ENCODE measurements at places on chromosomes 12 and 14.

GRCh38 chr14:101137234-101137633 lies 233.7 kb upstream of the RTL1 start:
- no peak for DNase-seq

DNA sequence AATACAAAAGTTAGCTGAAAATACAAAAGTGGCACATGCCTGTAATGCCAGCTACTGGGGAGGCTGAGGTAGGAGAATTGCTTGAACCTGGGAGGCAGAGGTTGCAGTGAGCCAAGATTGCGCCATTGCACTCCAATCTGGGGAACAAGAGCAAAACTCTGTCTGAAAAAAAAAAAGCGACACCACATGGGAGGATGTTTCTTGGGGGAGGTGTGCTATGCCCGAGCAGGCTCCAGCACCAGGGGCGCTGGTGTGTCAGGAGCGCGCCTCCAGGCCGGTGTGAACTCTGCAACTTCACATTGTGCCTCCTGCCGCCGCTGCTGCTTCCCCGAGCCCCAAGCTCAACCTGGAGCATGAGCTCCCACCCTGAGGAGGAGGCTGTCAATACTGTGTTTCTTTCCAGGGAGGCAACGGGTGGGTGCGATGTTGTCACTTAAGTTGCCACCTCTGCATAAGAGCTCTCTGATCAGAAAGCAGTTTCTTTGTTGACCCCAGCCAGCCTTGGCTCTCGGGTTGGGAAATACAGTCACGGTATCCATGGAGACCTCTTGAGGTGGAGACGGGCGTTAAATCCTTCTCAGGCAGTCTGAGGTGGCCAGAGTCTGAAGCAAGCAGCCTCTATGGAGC lies 18.9 kb downstream of the DEGS2 start:
- no peak for DNase-seq

DNA sequence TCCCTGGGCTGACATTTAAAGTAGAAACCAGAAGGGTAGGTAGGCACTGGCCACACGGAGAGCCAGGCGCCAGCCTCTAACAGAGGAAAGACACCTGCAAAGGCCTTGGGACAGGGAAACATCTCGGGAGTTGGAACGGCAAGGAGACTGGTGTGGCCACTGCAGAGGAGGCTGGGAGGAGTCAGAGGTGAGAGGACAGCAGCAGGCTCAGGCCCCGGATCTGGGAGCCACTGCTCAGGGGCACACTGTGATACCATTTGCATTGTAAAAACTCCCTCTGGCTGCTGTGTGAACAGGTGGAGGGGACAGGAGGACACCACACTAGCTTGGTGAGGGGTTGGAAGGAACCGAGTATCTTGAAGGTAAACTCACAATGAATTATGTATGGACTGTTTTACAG lies 2.7 kb downstream of the ANHX start:
- DNase-seq = no peak

DNA sequence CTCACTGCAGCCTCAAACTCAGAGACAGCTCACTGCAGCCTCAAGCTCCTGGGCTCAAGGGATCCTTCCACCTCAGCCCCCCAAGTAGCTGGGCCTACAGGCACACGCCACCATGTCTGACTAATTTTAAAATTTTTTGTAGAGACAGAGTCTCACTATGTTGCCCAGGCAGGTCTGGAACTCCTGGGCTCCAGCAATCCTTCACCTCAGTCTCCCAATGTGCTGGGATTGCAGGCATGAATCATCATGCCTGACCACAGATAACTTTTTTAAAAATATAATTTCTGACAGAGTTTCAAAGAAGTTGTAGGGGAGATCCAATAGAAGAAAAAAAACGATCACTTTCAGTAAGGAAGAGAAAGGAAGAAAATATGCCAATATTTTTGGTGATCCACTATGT lies 189.7 kb upstream of the CDKN3 start:
- DNase-seq = no peak

GRCh38 chr12:45388545-45388944 lies 172.7 kb downstream of the ANO6 start:
- DNase-seq = peak; percentile 29

DNA sequence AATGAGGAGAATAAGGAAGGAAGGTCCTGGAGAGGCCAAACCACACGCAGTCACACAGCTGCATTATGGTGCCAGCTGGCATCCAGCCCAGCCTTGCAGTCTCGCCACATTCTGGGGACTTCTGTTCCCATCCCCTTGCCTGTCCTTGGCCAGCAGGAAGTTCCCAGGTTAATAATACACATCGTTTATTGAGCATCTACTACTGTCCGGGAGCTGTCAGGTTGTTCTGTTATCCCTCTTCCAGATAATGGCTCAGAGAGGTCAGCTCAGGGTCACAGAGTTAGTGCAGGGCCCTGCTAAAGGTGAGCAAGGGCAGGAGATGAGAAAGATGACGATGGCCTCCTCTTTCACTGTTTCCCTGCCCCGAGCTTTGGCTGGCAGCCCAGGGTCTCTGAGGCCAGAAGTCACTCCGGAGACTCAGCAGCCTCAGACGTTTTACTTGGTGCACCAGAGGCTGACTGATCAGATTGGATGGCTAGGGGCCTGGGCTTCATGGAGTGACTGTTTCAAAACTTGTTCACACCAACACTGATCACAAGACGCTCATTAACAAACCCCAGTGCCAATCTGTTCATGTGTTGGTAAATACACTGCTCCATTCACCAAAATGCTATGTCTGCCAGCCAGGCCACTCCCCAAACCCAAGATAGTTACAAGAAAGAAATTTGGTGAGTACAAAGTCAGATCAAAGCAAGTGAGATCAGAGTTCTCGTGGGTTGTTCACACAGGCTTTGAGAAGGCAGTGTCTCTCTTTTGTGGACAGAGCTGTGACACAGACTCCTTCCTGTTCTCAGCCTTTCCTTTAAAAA lies 79.2 kb downstream of the B4GALNT3 start:
- DNase-seq = peak; percentile 63

GRCh38 chr12:9702255-9702654 lies 30.6 kb downstream of the CLECL1 start:
- DNase-seq = no peak

- DNase-seq = no peak
Observed at GRCh38 chr14:61219256-61219655, 61.9 kb downstream of the TMEM30B start.

GRCh38 chr12:66877925-66878324 lies 199.0 kb upstream of the GRIP1 start:
- DNase-seq = no peak

GRCh38 chr14:102903248-102903888 lies 19.1 kb upstream of the AMN start:
- DNase-seq = no peak

DNA sequence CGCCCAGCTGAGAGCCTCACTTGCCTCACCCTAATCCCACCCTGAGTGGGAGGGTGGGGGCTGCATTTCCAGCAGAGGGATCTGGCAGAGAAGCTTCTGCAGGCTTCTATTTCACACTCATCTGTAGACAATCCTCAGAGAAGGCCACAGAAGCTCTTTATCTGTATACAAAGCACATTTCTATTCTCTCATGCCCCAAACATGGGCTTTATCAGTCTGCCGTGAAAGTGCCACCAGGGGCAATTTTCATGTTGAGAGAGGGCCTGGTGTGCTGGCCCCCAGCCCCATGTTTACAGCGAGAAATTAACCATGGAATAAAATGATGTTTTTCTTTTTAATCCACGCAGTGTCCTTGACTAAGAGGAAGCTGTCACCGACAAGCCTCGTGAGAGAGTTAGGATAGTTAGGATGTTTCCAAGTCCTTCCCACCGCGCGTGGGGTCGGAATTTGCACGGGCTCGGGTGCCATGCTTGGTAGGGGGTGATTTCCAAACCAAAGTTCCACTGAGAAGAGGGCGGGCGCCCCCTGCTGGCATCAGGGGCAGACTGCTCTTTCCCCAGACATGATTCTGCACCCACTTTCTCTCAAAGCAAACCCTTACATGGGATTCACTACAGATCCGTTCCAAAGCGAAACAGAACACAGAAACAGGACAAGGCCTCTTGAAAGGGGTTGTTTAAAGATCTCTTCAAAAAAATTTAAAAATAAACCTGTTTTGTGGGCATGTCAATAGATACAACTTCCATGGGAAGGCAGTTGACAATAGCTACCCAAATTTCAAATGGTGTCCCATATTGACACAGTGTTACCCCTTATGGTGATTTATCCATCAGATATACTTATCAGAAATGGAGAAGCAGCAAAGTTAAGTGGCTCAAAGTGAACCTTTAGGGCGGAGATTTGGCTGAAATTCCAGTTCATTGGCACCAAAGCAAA lies 19.4 kb downstream of the BDKRB1 start:
- peak; percentile 70 for DNase-seq

DNA sequence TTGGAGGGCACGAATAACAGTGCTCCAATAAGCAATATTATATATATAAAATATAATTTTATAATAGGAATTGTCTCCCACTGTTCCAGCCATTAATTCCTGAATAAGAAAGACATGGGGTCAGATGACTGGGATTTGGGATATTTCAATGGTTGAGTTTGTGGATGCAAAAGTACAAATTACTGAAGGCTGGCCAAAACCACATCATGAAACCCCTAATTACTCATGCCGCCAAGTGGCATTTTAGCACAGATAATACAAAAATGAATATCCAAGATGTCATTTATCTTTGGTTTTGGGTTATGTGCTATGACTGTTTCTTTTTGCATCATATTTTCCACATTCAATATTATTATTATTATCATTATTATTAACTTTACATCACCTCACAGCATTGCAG lies 261.4 kb upstream of the TBX3 start:
- DNase-seq = no peak

GRCh38 chr14:104120281-104120741 lies 18.1 kb upstream of the KIF26A start:
- no peak for DNase-seq

DNA sequence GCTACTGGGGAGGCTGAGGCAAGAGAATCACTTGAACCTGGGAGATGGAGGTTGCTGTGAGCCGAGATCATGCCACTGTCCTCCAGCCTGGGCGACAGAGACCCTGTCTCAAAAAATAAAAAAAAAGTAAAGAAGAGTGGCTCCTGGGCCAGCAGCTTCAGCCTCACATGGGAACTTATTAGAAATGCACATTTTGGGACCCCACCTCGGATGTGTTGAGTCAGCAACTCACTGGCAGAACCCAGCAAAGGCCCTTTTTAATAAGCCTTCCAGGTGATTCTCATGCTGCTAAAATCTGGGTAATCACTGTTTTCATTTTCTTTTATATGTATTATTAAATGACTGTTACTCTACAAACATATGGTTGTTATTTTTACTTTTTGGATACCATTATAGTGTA lies 41.6 kb downstream of the TBK1 start:
- DNase-seq = no peak

GRCh38 chr12:97572220-97572619 lies 109.6 kb downstream of the RMST start:
- DNase-seq = no peak

DNA sequence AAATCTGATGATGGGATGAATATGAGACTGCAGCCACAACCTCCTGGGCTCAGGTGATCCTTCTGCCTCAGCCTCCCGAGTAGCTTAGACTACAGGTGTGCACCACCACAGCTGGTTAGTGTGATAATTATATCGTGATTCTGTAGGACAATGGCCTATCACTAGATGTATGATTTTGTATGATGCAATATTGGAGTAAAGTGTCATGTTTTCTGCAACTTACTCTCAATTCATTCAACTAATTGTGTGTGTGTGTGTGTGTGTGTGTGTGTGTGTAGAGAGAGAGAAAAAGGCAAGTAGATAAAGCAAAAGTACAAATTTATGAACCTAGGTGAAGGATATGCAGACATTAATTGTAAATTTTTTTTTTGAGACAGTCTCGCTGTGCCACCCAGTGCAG lies 10.7 kb downstream of the RAD52 start:
- no peak for DNase-seq

DNA sequence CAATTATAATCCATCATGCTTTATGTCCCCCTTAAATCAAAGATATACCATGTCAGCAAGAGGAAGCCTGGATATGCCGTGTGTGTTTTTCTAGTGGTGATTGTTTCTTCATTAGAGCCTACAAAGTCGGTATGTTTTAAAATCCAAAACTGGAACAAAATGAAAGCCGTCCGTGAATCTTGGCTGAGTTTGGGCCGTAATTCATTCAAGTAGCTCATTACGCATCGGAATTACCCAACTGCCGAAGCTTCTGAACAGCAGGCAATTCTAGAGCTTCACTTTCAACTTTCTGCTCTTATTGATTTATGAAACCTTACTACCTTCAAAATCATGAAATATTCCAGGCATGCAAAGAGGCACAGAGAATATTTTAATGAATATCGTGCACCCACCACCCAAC lies 224.7 kb downstream of the AACS start:
- DNase-seq = no peak

GRCh38 chr12:105733579-105733978 lies 403.1 kb downstream of the C12orf75 start:
- DNase-seq = no peak

DNA sequence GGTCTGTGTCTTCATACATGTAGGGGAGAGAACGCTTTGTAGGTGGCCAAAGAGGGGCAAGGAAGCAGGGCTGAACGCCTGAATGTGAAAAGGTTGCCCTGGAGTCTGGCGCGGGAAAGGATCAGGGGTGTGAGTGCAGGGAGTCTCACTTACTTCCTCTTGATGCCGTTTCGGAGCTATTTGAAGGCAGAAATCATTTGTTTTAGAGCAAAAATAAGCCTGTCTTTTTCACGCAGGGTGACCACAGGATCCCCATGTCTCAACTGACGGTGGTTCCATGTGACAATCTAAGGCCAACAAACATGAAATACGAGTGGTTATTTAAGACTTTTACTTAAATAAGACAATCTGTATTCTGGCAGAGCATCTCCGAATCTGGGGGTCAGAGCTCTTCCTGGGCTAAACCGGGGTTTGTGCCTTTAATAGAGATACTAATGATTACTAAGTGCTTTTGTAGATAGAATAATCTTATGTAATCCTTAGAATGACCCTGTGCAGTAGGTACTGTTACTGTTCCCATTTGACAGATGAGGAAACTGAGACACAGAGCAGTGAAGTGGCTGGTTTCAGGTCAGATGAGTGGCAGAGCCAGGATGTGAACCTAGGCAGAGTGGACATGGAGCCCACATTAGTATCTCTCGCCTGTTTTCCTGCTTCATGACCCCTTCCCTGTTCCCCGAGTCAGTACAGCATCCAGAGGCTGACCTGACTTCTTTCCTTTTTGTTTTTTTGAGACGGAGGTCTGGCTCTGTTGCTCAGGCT lies 1.9 kb downstream of the BRI3BP start:
- no peak for DNase-seq

- DNase-seq = no peak
Observed at GRCh38 chr12:19496219-19496878, 57.1 kb downstream of the AEBP2 start.

DNA sequence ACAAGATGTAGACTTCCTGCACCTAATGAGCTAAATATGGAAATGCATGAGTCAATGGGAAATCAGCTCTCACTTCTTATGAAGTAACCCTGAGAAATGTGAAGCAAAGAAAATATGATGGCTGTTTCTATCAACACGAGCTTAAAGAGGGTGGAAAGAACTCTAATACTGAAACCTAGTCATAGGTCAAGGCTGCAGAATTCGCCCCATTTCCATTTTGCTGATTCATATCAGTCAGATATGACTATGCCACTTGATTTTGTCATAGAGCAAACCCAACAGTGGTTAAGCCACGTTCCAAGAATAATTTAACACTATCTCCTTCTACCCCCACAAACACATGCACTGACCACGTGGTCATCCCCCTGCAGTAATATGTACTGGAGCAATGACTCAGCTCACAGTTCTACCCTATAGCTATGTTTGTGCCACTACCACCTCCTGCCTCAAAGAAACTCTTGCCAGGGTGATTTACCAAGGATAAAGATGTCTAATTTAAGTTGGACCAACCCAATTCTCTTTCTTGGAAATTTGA lies 157.5 kb downstream of the TMTC3 start:
- DNase-seq = no peak

- DNase-seq = no peak
Observed at GRCh38 chr14:74490486-74490885, 2.6 kb downstream of the NPC2 start.

All from COR-L47 (cell line).